SJSA1 (cell line): ENCODE measurements at places on chromosomes 4 and X.

DNA sequence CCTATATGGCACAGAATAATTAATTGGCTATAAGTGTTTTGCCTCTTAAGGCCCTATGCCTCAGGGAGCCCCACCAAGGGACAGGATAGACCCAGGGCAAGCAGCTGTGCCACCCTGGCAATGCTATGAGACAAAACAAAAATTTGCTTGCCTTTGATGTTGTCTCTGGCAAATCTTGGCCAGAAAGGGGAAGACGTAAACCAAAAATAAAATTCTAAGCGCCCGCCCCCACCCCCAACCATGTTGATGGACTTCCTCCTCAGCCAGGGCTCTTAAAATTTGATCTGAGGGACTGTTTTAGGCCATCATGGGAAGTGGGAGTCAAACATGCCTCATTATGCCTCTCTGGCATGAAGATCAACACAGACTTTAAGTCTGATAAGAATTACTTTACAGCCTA lies 130.5 kb upstream of the APOOL start:
- no peak for DNase-seq

GRCh38 chr4:187598196-187598595 lies 397.4 kb upstream of the ZFP42 start:
- DNase-seq, result no peak

- DNase-seq, result no peak
These were observed 62.8 kb upstream of the DIAPH2 start for GRCh38 chrX:96621811-96622210.

DNA sequence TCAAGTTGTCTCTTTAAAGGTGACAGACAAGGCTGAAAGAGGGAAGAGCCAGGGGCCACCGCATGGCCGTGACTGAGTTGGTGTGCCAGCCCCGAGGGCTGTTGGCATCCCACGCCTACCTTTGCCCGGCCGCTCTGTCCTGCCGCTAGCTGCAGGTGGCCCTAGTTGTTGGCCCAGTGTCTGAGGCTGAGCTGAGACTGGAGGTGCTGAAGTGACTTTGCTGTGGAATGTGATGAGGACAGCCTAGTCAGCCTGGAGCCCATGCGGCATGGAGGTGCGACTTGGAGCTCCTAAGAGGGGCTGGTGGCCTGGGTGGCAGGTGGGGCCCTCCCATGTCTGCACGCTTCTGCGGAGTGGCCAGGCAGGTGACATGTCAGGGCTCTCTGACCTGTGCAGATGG lies 6.6 kb downstream of the TADA2B start:
- DNase-seq, result no peak

- DNase-seq, result no peak
These were observed 423 bp downstream of the HEPH start for GRCh38 chrX:66164470-66164869.

DNA sequence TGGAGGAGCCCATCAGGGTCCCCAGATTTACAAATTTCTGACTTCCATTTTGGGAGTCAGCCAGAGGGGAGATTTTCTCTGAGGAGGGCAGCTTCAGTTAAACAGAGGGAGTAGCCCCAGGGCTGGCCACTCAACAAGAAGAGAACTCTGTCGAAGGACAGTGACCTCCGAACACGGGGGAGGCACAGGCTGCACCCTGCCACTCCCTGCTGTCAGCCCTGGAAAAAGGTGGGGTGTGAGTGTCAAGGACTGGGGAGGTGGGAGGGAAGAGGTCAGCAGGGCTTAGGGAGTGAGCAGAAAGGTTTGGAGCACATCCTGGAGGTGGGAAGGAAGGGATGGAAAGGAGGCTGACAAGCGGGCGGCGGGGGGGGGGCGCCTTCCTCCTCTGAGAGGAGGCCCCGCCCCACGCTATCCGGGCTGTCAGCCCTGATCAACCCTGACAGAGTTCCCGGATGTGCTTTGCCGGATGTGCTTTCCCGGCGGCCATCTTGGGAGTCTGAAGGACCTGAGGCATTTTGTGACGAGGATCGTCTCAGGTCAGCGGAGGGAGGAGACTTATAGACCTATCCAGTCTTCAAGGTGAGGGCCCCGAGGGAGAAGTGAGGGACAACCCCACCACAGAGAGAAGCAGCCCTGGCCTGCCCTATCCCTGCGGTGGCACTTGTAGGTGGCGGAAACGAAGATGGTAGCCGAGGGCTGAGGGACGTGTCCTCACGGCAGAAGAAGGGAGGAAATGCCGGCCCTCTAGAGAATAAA lies at the start of gene MAGEC1:
Gene MAGEC1 (plus strand): TSS at position 495 of the 756 bp plus-strand sequence. CDS start 1,179 bp downstream, outside the sequence.
- no peak for DNase-seq

- DNase-seq, result no peak
These were observed 224.6 kb downstream of the BCOR start for GRCh38 chrX:39873117-39873516.

GRCh38 chr4:10611673-10612072 lies 72.9 kb downstream of the CLNK start:
- DNase-seq, result peak; percentile 85

GRCh38 chrX:65994519-65995506 lies 45.1 kb downstream of the VSIG4 start:
- no peak for DNase-seq

DNA sequence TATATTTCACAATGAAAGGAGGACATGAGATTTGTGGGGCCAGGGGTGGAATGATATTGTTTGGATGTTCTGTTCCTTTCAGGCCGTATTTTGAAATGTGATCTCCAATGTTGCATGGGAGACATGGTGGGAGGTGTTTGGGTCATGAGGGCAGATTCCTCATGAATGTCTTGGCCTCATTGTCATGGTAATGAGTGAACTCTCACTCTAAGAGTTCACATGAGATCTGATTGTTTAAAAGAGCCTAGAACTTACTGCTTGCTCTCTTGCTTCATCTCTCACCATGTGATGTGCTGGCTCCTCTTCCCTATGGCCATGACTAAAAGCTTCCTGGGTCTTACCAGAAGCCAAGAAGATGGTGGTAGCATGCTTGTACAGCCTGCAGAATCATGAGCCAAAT lies 1183.0 kb downstream of the TECRL start:
- DNase-seq, result no peak

DNA sequence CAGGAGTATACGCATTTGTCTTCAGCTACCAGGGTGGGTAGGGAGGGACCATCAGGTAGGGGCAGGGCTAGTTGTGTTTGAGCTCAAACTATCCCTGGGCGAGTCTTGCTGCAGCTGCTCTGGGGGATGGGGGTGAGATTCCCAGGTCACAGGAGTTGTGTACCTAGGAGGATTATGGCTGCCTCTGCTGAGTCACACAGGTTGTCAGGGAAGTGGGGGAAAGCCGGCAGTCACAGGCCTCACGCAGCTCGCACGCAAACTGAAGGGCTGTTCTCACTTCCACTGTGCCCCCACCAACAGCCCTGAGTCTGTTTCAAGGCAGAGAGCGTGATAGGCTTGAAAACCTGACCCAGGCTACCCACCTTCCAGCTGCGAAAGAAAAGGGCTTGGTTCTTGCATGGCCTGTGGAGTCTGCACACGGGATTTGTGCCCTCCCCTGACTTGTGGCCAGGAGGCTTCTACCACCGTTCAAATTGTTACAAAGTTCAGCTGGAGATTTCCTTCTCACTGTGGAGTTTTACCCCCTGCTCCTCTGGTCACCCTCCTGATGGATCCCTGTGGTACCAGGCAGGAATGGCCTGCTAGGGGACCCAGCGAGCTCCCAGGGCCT lies 63.8 kb downstream of the ARFIP1 start:
- DNase-seq, result no peak
